ENCODE measurements at places on chromosomes 4 and X.

- DNase-seq: no peak
Measured at GRCh38 chrX:127571834-127572233, 480.4 kb downstream of the ACTRT1 start.

GRCh38 chr4:127000846-127001245 lies 631.9 kb upstream of the INTU start:
- DNase-seq: no peak

- DNase-seq: no peak
Measured at GRCh38 chrX:15292861-15293260, 22.6 kb downstream of the ASB11 start.

DNA sequence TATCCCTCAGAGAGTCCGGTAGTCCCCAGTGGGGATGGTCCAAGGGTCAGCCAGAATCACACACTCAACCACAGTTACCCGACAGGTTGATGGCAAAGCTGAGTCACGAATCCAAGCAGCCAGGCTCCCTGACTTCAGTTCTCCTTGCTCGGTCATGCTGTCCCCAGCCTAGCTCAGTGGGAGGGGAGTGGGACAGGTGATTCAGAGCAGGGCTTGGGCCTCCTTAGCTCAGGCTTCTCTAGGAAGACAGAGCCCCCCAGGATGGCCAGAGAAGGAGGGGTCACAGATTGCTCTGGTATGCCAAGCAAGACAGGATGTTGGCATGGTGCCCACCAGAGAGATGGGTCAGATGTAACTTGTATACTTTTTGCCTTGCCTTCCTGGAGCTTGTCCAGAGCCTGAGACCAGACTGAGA lies 66.5 kb downstream of the EFNB1 start:
- no peak for DNase-seq

GRCh38 chr4:147247579-147247978 lies 233.3 kb upstream of the EDNRA start:
- no peak for DNase-seq

- DNase-seq: peak; percentile 50
Measured at GRCh38 chr4:8419222-8420041, 21.1 kb downstream of the ACOX3 start.

- DNase-seq: no peak
Measured at GRCh38 chr4:158130204-158130603, 42.6 kb downstream of the GASK1B start.

GRCh38 chr4:10096201-10096977 lies 20.2 kb downstream of the WDR1 start:
- DNase-seq: peak; percentile 90

- no peak for DNase-seq
Measured at GRCh38 chr4:162154862-162155540, 8.8 kb downstream of the FSTL5 start.

- no peak for DNase-seq
Measured at GRCh38 chr4:126544276-126544675, 1088.5 kb upstream of the INTU start.

GRCh38 chr4:148415500-148415899 lies 26.7 kb downstream of the NR3C2 start:
- DNase-seq: no peak

- no peak for DNase-seq
Measured at GRCh38 chr4:41549478-41549877, 11.5 kb downstream of the LIMCH1 start.

GRCh38 chr4:100165809-100166208 lies 24.5 kb downstream of the DDIT4L start:
- no peak for DNase-seq

- no peak for DNase-seq
Measured at GRCh38 chr4:74931376-74931775, 1.5 kb upstream of the PARM1 start.

GRCh38 chrX:102767287-102767686 lies 46.7 kb downstream of the GPRASP3 start:
- no peak for DNase-seq

- DNase-seq: no peak
Measured at GRCh38 chr4:111492496-111492895, 652.8 kb upstream of the FAM241A start.

All from activated CD4-positive, alpha-beta memory T cell treated with anti-CD3 and anti-CD28 coated beads, Interleukin-2, amount 10 ng/mL, durations not matched to agents 7 days and 5 days (primary cell).